ENCODE measurements at places on chromosomes 1 and 21.

- DNase-seq: no peak
Measured at GRCh38 chr1:29330856-29331255, 94.5 kb downstream of the PTPRU start.

DNA sequence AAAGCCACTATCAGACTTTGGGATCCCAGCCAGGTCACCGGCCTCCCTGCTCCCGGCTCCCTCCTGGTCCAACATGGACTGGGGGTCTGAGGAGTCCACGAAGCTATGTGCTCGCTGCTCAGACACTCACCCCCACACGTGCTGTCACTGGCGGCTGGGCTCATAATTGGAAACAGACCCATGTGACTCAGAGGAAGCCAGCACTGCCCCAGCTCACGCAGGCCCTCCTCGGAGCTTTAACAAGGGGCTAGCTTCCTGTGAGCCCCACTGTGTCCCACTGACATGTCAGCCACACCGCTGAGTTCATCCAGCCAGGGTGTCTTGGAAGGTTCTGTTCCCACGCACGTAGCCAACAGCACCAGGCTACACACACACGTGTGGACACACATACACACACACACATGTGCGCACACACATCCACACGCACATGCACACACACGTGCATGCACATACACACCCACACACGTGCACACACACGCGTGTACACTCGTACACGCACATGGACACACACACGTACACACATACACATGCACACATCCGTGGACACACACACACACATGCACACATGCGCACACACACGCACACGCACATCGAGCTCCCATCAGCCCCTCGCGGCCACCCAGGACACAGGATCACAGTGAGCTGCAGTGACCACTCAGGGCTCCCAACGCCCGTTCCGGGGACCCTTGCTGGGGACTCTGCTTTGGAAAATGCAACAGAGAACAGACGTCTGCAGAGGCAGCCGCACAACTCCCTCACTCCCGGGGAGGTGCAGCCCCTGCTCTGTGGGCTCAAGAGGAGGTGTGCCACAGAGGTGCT is 18.4 kb upstream of the COL6A2 start:
- DNase-seq: no peak

- DNase-seq: no peak
Measured at GRCh38 chr1:226344441-226345259, 35.7 kb upstream of the LIN9 start.

DNA sequence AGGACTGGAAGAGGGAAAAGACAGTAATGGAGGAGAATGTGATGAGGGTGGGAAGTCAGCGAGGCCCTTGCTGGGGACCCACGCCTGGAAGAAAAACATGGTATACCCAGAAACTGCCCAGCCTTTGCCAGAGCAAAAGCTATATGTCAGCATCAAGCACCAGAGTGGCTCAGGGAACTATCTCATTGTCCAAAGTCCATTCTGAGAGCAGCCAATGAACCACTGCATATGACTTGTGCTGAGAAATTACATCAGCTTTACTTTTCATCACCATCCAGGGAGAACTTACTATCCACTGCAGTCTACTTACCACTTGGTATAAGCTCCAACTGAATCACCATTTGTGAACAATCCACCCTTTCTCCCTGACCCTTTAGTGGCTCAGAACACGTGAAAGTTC is 148.1 kb downstream of the TTLL7 start:
- DNase-seq: no peak

DNA sequence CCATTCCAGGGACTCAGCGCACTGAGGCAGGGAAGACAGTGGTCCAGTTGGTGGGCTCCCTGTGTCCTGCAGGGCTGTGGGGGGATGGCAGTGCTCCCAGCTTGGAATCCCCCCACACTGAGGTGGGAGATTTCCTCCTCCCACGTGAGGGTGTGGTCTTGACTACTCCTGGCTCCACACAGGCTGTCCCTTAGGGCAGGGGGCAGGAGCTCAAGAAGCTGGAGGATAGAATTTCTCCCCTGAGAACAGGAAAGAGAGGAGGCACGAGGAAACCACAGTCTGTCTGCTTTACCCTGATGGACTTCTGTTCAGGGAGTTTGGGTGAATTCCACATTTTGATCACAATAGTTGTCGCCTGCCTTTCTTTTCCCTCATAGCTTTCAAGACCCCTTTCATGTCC is 62.1 kb downstream of the CACNA1E start:
- DNase-seq: no peak

GRCh38 chr21:34229353-34229752 is 134.5 kb upstream of the KCNE2 start:
- no peak for DNase-seq

- DNase-seq: no peak
Measured at GRCh38 chr1:54549181-54549924, 1.3 kb downstream of the ACOT11 start.

DNA sequence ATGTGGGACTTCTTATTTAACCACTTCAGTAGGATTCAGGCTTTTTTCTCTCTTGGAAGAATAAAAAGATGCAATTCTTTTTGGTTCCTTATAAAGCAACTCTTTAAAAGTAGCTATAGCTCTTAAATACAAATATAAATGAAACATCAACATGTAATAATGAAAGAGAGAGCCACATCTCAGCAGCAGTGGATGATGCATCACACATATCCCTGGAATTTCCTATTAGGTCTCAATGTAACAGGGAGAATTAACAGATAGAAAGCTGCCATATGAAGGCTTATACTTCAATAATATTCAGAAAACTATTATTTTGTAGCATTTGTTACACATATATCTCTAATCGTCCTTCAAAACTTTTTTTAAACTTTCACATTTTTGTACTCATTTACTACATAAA is 119.0 kb upstream of the USH2A start:
- no peak for DNase-seq

DNA sequence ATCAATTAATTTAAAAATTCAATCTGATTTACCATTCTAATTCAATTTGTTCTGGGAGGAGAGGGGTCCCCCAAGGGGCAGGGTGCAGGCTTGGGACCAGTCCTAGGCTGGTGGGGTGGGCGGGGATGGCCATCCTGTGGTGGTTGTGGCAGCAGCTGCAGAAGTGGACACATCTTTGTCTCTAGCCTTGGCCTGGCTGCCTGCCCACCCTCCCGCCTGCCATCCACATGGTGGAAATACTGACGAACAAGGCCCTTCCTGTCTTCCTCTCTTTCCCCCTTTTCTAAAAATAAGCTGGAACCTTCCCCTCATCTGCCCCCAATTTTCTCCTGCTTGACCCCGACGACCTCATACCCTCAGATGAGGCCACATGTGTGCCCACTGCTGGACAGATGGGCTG is 130.9 kb downstream of the FOXD2 start:
- no peak for DNase-seq

GRCh38 chr1:46526691-46527291 is 24.7 kb downstream of the KNCN start:
- DNase-seq: no peak

- no peak for DNase-seq
Measured at GRCh38 chr1:114111731-114112641, 41.7 kb downstream of the SYT6 start.

DNA sequence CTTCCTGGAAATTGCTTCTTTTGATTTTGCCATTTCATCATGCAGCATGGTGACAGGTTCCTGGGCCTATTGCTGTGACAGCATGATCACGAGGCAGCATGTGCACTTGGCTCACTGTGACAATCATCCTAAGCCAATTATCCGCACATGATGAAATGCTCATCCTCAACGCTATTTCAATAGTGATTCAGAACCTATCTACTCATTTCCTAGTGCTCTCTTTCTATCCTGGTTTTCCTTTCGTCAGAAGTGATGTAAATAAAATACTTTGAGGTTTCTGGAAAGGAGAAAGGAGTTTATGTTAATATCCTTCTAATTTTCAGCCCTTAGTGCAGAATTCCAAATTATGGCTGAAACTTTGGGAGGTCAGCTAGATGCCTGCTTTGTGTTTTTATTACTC is 110.6 kb upstream of the ADAMTS5 start:
- no peak for DNase-seq

DNA sequence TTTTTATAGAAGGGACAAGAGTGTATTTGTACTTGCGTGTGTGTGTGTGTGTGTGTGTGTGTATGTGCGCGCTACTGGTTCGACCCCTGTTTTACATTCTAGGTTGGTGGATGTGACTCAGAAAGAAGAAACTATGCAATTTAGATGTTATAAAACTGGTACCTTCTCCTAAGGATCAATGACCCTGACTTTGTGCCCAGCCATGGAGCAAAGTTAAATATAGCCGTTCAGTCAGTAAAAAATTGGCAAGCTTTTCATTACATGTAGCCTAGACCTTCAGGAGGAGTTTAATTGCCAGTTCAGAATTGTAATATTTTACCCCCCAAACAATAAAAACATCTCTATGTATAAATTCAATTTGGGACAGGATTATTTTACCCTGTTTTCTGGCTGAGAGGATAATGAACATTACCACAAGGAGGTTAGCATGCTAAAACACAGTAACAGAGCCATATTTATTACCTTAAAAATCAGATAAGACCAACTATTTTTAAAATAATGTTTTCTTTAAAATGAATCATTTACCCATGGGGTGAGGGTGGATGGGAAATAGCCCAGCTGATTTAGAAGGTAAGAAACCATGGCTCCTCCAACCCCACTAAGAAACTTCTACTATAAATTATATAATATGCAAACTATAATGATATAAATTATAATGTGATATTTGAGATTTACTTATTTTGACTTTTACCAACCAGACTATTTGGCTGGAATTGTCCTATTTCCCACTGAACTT is 33.5 kb upstream of the MTR start:
- DNase-seq: no peak

GRCh38 chr1:40877698-40878097 is 15.5 kb upstream of the CITED4 start:
- DNase-seq: no peak

DNA sequence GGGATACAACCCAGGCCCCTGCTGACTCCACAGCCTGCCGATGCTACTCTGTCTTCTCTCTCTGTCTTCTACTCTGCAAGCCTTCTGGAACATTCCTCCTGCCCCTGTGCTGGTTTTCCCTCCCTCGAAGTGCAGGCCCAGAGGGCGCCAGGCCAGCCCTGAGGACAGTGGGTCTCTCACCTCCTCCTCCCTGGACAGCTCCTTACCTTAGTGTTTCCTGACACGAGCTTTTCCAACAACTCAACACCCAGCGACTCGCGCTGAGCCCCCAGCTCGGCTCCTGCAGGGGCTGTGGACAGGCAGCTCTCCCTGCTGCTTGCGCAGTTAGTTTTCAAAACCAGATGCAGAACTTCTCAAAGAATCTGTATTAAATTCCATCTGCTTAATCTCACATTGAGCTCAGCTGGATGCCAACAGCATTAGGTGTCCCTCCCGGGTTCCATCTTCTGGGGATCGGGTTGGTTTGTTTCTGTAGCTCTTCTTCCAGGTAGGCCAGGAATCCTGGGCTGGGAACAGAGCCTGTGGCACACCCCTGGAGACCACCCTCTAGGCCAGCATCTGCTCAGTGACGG is 54.2 kb downstream of the PTPRU start:
- DNase-seq: no peak

DNA sequence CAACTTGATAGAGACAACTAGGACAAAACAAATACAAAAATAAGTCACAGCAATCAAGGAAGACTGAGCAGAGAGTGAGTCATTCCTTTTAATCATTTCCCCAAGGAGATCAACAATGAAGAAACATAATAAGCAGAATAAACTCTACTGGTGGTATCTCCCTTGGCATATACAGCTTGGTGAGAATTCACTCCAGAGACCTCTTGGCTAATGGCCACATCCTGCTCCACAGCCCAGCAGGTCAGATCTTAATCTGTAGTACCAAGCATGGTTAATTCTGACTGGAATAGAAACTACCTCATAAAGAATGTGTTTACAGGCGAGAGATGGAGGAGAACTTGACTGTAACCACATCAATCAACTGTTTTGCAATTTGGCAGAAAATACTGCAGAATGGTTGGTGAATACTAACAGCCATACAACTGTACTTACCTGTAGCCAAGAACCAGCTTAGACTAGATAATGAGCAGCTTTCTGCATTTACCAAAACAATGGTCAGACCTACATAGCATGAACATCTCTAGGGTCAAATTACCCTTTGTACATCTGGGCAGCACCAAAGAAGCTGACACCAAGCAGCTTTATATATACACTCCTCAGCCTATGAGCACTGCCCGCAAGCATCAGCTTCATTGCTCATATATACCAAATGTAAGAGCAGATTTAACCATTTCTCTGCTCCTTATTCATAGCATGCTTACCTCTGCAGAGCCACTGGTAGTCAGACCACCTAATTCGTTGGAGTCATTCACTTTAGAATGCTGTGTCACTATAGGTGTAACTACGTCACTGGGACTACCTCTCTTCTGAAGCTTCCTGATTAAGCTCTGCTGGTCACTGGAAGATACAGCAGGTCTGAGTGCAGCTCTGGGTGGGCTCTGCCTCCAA is 51.0 kb downstream of the KIAA0319L start:
- no peak for DNase-seq

DNA sequence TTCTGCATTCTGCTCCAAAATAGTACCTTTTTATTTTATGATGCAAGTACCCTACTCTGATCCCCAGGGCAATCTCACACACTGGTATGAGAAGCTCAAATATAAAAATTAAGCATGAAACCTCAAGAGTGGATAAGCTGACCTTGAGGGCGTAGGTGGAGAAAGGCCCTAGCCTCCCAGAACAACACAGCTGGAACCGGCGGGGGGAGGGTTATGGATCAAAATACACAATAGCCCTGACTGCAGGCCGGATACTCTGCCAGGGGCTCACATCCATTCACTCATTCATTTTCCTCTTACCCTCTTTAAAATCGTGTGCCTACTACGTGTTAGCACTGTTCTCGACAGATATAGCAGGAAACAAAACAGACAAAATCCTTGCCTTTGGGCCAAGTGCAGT is 32.8 kb upstream of the ECE1 start:
- DNase-seq: no peak
